ENCODE measurements at places on chromosomes 3 and 15.

- DNase-seq, result peak; percentile 74
Observed at GRCh38 chr15:71496336-71496955, 313.9 kb upstream of the NR2E3 start.

DNA sequence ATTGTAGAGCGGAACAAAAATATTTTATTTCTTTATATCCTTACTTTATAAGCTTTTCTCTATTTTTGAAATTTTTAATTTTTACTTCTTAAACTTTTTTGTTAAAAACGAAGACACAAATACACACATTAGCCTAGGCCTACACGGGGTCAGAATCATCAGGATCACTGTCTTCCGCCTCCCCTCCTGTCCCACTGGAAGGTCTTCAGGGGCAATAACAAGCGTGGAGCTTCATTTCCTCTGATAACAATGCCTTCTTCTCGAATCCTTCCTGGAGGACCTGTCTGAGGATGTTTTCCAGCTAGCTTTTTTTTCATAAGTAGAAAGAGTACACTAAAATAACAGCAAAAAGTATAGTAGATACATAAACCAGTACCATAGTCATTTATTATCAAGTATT, 77.7 kb upstream of the DGKG start:
- no peak for DNase-seq

- no peak for DNase-seq
Observed at GRCh38 chr15:88423331-88423730, 43.9 kb downstream of the MRPL46 start.

DNA sequence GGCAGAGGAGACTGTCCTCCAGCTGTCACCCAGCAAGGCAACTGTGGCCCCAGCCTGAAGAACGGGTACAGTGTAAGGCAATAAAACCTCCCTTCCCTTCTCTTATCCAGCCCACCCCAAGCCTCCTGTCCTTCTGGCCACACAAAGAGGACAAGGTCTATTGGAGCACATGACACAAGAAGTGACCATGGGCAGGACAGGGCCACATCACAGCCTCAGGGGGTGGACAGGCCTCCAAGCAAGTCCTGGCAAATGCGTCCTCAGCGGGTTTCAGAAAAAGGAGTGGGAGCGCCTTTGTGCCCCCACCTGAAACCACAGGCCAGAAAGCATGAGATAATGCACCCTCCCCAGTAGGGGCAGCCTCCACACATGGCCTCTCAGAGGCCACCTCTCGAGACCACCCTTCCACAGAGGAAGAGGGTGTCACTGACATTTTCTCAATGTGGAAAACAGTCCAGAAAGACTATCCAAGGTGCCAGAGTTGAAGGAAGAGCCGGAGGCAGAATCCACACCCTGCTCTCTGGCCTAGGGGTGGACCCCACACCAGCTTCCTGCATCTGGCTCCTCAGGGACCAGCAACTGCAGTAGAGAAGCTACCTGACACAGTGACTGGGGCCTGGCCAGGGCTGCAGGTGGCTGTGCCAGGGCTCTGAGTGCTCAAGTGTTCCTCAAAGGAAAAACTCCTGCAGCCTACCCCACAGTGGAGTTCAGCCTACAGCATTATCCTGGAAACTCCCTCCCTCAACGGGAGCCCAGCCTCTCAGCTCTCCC, 43.9 kb downstream of the CCDC12 start:
- no peak for DNase-seq

DNA sequence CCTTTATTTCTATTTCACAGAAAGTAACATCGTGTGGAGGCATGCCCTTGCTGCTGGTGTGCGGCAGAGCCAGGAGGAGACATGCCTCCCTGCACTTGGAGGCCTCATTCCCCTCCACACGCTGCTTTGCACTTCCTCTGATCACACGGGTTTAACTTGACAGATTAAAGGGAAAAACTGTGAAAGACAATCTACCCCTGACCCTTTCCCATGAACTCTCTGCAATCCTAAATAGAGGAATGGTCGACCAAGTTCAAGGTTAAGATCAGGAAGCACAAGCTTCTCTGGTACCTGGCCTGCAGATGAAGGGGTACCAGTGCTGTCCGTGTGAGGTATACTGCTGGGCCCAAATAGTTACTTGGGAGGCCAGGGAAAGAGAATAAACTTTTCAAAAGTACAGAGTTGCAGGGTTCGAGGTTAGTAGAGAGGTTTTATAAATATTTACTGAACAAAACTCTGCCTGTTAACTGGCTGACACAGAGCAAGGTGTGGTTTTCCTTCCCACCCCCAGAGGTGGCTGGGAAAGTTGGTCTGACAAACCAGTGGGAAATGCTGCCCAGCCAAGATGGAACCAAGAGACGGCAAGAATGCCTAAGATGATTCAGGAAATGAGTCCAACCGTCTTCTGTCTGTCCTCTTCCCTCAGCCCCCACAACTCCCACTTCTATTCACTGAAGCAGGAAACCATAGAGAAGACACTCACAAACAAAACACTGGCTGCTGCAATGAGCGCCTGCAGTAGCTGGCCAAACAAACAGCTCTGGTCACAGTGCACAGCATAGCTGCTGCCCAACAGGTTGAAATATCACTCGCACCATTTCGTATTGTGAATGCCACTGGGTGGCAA, 79.6 kb downstream of the IGF2BP2 start:
- peak; percentile 94 for DNase-seq

DNA sequence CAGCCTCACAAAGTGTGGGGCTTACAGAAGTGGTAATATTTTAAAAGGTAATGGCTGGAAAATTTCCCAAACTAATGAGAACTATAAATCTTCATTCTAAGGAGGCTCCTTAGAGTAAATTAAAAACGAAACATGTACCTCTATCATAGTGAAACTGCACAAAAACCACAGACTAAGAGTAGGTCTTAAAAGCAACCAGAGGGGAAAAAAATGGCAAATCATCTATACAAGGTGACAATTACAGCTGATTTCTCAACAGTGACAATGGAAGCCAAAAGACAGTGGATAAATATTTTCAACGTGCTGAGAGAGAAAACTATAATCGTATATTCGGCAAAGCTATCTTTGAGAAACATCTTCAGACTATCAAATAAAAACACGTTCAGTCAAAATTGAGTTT, 20.6 kb downstream of the HEG1 start:
- no peak for DNase-seq

- DNase-seq, result no peak
Observed at GRCh38 chr15:57364282-57365007, 11.9 kb upstream of the CGNL1 start.

Data from fibroblast of mammary gland (primary cell).